Fibroblast of skin of left biceps (primary cell): ENCODE measurements at places on chromosomes 1 and 21.
A peak's percentile ranks its signal among the peaks of the same experiment; 100 is the strongest.

GRCh38 chr1:99292886-99293285 lies 28.6 kb downstream of the PLPPR4 start:
- no peak for DNase-seq

GRCh38 chr1:85019994-85020393 lies 23.1 kb upstream of the MCOLN2 start:
- DNase-seq = peak; percentile 29

- DNase-seq = no peak
Observed at GRCh38 chr1:19028110-19028509, 71.6 kb upstream of the IFFO2 start.

DNA sequence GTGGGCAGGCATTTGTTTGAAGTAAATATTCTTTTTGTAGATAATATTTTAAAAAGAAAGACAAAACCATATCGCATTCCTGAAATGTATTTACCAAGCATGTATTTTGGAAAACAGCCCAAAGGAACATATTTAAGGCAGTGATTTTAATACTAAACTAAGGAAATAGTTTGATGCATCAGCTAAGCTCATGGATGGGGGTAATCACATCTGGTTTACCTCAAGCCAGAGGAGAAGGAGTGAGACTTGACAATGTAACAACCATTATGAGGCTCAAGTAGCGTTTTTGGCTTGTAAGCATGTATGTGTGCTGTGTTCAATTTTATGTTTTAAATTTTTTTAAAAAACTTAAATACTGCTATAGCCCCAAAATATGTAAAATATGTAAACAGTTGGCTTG lies 390.5 kb downstream of the DISC1 start:
- peak; percentile 41 for DNase-seq

DNA sequence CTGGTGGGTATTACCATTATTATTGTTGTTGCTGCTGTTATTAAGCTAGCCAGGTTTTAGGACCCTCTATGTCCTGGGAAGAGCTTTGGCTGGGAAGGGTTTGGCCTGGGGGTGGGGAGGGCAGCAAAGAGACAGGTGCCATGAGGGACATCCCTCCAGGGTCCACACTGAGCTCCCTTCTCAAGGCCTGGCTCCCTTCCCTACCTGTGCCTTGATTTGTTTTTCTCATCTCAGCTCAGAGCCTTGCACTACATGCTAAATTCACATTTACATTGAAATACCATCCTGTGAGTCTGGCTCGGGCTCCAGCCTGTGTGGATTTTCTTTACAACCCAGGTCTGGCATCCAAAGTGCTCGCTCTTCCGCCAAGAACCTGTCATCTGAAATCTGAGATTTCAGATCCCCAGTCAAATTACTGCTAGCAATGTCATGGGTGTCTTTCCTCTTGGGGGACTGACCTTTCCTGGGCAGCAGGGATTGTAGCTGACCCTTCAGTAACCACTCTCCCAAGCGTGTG lies 536.3 kb downstream of the PTPRU start:
- DNase-seq = no peak

GRCh38 chr1:64343105-64343822 lies 126.7 kb upstream of the CACHD1 start:
- no peak for DNase-seq

DNA sequence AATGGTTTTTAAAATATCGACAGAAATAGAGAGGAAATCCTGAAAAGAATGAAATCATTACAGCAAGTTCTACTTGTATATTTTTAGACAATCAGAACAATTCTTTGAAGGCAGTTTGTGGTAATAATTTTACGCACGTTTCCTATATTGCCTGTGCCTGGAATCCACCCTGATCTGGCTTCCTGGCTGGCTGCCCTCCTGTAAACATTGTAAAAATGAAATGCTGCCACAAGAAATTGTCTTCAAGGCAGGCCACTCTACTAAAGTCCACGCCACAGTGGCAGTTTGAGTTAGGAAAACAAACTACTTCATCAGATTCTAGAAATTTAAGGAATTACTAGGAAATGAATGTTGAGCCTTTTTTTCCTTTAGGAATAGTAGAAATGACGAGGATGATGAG lies 454.5 kb upstream of the NR5A2 start:
- no peak for DNase-seq

DNA sequence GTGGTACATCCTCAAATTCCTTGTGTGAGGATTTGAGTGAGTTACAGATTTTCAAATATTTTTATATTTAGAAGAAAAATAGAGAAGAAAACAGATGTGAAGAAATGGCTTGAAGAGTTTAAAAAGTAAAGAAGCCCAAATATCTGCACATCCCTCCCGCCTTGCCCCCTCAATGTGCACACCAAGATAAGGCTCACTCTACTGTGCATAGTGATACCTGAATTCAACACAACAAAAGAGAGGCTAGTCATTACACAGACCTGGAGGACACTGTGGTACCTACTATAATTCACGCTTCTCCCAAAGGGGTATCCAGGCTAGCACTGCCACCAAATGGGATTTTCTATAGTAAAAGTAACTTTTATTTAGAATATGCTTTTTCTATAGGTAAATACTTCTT lies 44.0 kb upstream of the SYT2 start:
- no peak for DNase-seq

- DNase-seq = no peak
Observed at GRCh38 chr1:205554026-205554811, 49.8 kb downstream of the CDK18 start.

DNA sequence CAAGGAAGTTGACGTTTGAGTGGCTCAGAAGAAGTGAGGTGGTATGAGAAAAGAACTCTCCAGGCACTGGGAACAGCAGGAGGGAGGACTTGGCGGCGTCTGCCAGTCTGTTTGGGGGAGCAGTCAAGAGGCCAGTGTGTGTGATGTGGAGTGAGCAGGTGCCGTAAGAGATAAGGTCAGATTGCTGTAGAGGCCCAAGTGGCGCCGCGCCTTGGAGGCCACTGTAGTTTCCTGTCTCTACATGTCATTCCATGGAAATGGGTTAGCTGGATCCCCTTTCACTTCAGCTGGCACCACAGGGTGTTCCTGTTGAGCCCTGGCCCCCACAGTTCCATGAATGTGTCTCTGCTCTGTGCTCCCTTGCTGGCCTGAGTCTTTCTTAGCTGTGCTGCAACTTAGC lies 35.5 kb upstream of the PTPRF start:
- no peak for DNase-seq

GRCh38 chr1:6016191-6016865 lies 24.1 kb upstream of the NPHP4 start:
- peak; percentile 19 for DNase-seq

GRCh38 chr1:240492832-240493440 lies 119.0 kb downstream of the GREM2 start:
- no peak for DNase-seq

- DNase-seq = no peak
Observed at GRCh38 chr1:153742411-153743142, 14.7 kb downstream of the INTS3 start.

GRCh38 chr1:3321559-3322449 lies 132.7 kb upstream of the ARHGEF16 start:
- peak; percentile 20 for DNase-seq

GRCh38 chr1:30810416-30811080 lies 53.0 kb upstream of the LAPTM5 start:
- no peak for DNase-seq

- no peak for DNase-seq
Observed at GRCh38 chr1:175734642-175735041, 8.8 kb downstream of the TNR start.

DNA sequence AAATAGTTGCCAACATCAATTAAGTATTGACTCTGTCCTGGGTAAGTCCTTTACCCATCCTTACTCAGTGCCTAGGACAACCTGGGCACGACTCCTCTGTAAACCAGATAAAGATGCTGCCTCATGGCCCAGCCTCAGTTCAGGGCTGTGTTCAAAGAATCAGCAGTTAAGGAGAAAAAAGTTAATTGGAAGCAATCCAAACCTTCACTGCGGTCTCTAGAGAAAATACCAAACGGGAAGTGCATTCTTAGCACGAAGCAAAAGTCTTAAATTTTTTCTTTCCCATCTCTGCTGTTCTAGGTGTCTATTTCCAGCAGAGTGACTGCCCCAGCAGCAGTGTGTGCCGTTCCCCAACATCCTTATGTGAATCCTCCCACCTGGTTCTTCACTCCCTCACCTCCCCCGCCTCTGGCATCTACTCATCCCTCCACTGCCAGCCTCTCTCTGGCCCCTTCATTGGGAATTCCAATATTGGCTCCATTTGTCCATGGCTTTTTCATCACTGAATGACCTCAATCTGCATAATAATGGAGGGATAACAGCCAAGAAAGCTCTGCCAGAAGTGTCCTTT lies 23.2 kb downstream of the KANK4 start:
- DNase-seq = peak; percentile 51

DNA sequence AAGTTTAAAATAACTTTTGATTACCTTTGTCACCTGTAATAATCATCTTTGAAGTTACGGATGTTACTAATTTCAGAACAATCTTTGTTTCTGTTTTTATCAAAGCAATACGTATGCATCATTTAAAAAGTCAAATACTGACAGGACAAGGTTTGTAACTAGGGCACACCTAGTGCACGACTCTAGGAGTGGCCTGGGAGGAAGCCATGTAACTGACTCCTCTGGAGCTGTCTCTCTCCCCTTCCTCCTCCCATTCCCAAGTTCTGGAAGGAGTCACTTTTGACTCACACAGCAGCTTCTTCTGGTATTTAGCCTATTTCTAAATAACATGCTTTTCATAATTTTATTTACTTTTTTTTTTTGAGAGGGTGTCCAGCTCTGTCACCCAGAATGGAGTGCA lies 11.8 kb upstream of the RAP1GAP start:
- DNase-seq = no peak

- no peak for DNase-seq
Observed at GRCh38 chr1:2181271-2181670, 13.3 kb downstream of the FAAP20 start.

DNA sequence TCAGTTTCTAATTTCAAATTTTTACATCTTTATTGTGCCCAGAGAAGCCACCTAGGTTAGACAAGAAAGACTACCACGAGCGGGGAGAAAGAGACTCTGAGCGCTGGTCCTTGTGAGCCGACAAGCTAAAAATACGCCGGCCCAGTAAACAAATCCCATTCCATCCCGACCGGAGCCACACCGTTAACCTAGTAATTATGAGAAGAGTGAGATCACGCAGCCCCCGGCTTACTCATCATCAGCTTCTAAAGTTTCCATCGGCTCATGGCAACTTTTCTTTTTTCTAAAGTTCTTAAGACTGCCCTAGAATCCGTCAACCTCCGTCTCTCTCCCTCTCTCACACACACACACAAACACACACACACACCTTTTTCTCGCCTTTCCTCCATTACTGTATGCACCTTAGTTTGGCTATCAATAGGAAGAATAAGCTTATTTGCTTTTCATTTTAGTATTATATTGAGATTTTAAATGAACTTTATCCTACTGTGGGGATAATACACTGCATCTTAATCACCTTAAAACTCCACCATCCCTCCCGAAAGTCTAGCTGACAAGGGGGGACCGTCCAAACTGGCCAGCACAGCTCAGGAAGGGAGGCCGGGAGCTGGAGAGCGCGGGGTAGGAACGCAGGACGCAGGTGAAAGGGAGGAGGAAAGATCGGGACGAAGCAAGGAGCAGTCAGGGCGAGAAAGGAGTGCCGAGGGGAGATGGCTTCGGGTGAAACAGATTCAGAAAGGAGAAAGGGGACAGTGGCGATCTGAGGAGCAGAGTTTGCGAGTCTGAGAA lies 728 bp downstream of the OTUD7B start:
- peak; percentile 38 for DNase-seq

DNA sequence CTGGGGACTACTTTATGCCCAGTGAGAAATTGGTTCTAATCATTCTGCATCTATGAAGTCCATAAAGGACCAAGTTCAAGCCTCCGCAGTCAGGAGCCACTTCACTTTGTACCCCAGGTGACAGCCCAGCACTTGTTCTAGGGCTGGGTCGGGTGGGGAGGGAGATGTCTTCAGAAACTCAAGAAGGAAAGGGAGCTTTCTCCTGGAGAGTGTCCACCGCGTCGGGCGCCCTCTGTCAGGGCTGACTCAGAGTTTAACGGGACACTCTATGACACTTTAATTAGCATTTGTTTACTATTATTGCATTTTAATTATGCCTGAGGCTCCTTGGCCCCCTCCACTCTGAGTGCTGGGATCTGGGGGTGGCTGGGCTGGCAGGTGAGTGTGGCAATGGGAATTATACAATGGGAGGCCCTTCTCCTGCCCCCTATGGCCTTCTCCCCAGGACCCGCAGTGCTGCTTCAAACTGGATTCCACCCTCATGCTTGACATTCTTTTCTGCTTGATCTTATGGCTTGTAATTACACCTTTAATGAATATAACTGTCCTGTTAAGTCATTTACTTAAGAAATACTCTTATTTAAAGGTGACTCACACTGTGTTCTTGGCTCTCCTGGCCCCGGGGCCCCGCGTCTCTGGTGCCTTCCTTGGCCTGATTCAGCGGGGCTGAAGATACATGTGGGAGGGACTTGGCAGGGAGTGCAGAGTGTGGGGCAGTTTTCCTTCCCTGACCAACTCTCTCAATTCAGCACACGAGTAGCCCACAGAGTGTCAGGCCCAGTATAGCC lies 136.6 kb downstream of the PLXNA2 start:
- no peak for DNase-seq

DNA sequence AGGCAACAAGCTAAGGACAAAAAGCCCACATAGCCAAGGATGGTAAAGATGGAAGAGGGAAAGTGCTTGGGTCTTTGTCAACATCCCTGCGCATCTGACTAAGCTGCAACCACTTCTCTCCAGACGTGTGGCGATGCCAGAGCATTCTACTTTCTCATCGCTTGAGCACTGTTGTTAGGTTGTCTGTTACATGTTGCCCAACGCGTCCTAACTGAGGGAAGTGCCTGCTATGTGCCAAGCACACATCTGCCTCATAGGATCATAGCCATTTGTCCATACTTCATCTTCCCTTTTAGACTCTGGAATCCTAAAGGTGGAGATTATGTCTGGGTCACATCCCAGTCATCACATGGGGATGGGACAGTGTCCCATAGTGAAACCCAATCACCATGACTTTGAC lies 464.9 kb downstream of the MATN1 start:
- no peak for DNase-seq

DNA sequence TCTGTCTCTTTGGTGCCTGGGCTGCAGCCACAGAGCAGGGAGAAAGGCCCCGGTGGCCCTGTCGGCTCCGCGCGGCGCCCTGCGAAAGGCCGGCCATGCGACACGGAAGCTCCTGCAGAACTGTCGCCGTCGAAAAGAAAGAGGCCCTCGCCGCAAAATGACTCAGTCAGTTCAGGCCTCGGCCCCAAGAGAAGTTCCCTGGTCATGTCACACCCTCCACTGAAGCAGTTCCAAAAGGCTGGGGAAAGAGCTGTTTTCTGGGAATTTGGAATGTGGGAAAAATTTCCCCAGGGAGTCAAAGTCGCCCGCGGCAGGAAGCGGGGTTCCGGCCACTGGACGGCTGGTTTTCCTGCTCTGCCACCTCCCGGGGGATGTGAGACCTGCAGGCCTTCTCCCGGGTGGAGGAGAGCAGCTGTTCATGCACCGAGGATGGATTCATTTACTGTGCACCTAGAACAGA lies 115.8 kb upstream of the ZNF678 start:
- DNase-seq = no peak

GRCh38 chr1:109441069-109441468 lies 14.8 kb upstream of the PSMA5 start:
- DNase-seq = no peak
